ENCODE measurements at places on chromosomes 12 and 14.

DNA sequence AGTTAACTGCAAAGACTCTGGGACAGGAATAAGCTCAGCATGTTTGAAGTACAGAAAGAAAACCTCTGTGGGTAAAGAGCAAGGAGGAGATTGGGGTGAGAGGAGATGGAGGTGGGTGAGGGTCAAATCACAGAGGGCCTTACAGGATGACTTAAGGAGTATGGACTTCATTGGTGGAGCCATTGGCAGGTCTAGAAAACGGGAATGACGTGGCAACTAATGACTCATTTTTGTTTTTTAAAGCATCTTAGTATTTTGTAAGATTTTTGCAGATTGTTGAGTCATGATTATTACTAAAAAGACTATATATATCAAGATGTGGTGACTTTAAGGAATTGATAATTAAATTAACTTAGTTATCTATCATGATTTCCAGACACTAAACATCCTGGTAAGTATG, 18.5 kb downstream of the UTP20 start:
- peak; percentile 1 for DNase-seq

GRCh38 chr12:96196781-96197180, 2.6 kb downstream of the ELK3 start:
- no peak for DNase-seq

GRCh38 chr14:57174466-57174865, 94.2 kb downstream of the EXOC5 start:
- DNase-seq = no peak

- no peak for DNase-seq
Measured at GRCh38 chr12:47785887-47786661, 13.0 kb downstream of the SLC48A1 start.

DNA sequence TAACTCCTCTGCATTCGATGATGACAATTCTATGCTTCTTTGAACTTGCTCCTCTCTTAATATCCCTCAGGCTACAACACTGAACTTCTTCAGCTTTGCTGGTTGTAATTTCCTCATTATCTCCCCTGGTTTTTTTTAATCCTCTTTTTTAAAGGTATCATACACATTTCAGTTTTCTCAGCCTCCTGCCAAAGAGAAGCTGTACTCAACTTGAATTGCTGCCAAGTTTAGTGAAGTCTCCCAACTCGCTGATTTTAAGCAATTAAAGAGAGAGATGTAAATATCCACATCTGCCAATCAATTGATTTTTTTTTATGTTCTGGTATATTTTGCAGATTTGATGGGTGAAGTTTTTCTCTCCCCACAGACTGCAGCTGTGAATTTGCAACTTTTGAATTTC, 817.8 kb downstream of the GALC start:
- DNase-seq = no peak

DNA sequence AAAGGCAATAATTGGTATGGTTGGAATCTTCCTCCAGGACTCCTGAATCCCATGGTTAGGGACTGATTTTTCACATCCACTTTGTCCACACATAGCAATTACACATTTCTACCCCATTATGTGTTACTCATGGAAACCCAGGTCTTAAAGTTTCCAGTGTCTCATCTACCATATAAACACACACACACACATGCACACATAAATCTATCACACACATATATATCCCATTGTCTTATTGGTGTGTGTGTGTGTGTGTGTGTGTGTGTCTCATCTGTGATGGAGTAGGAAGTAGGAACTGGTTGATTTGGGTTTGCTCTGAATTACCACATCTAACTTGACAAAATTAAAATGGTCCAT, 525.4 kb downstream of the FUT8 start:
- DNase-seq = no peak

DNA sequence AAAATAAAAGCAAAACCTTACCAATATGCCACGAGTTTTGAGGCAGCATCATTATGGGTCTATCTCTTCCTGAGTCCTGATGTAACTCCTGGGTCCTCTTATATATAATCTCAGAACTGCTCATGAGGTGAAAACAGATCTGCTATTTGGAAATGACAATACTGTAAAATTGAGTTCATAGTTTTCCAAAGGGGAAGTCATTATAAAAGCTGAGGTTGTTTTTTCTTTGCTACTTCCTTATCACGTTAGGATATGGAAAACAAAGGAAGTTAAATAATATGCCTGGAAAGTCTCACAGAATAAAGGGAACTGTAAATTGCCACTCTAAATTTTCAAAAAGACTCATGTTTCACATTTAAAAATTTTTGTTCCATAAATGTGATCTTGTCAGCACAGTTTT, at the start of gene CD163L1:
TSS of gene CD163L1 (minus strand) at position 78 of the 400 bp plus-strand sequence. CDS start at position 52, 26 bp downstream.
- peak; percentile 39 for DNase-seq

DNA sequence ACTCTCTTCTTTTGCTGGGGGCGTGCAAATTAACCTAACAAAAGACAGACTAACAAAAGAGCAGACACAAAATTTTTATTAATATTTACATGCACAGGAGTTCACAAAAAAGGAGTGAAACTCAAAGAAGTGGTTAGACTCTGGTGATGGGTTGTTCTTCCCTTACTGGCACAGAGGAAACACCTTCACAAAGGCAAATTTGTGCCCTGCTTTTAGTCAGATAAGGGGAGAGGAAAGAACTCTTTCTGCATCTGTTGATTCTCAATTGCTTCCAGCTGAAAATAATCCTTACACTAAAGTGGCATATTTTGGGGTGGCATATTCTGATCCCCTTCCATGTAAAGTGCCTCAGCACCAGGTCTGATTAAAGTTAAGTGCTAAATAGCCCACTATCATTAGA, 190.2 kb upstream of the AMIGO2 start:
- DNase-seq = no peak

- no peak for DNase-seq
Measured at GRCh38 chr12:121009741-121010140, 6.5 kb downstream of the C12orf43 start.

GRCh38 chr14:55327179-55327578, 56.0 kb downstream of the FBXO34 start:
- no peak for DNase-seq

DNA sequence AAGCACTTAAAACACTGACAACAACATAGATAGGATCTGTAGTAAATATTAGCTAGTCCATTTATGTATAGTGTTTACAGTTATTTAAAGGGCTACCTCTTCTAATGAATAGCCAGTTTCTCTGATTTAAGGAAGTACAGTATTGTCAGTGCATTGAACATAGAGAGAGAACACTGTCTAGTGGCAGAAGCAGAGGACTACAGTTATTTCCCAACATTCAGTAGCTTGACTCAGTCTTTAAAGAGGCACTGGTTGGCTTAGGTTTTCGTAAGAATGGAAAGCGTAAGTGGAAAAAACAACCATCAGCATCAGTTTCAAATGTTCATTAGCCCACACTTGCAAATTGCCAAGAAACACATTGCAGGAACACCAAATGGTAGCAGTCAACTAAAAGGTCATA, 125.0 kb upstream of the HMGA2 start:
- DNase-seq = peak; percentile 77

- no peak for DNase-seq
Measured at GRCh38 chr12:94648578-94648977, 1.8 kb downstream of the TMCC3 start.

Data from suppressor macrophage treated with lipopolysaccharide for 1 hour (primary cell).